Tibial nerve (tissue), 4 donors: ENCODE measurements at places on chromosomes 2 and 18. TPM values are rescaled to one million over a fixed set of nuclear protein-coding genes. Genes with fewer than 3 reads are reported as not detected.

- DNase-seq = no peak
Measured at GRCh38 chr2:100887713-100888495, 68.0 kb downstream of the NPAS2 start.

GRCh38 chr2:237669283-237669627 lies 41.9 kb downstream of the LRRFIP1 start:
- no peak for DNase-seq

GRCh38 chr18:10715791-10716190 lies 190.0 kb downstream of the NAPG start:
- DNase-seq = peak; percentile 11

The ARHGEF4 gene
- total RNA-seq = 24.5 TPM

DNA sequence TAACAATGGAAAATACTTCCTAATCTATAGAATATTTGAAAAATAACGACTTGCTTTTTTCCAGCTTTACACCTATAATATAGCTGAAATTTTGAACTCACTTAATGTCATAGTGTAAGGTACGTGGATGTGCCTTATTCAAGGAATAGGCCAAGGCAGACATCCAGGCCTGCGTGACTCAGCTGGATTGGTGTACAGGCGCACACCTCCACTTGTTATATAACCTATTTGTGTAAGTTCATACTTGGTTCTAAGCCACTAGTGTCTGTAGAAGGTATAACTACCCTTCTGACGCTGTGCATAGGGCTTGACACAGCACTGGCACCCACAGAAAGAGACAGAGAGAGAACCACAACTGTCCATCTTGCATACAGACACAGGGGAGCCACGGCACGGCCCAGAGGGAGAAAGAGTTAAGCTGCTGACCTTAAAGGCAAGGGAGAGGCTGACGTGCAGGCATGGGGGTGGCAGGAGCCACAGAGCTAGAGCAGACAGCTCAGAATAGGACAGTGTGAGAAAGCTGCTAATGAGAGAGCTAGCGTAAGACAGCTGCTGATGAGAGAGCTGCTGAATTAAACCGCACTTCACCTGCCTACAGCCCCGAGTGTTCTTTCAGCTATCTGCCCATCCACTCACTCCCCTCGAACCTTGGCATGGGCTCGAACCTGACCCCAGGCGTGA lies 16.1 kb downstream of the CCDC178 start:
- DNase-seq = no peak

The TEX44 gene
- total RNA-seq = not detected

The LIMS3 gene
- total RNA-seq = 8.4 TPM

The CABLES1 gene
- 17.3 TPM for total RNA-seq

DNA sequence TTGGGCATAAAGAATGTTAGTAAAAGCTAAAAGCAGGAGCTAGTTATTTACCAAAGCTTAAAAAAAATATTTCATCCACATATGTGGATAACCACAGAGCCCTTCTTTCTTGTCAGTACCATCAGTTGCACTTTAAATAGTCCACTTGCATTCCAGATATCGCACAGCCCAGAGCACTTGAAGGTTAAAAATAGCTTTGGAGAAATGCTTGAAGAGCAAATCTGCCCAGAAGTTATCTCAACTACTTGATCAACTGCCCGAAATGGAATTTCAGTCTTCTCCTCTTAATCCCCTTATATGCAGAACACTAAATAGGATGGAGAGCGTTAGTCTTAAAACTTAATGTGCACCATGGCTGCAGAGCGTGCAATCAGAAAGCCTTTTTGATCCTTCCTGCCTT lies 148.3 kb downstream of the PLEKHA3 start:
- no peak for DNase-seq

DNA sequence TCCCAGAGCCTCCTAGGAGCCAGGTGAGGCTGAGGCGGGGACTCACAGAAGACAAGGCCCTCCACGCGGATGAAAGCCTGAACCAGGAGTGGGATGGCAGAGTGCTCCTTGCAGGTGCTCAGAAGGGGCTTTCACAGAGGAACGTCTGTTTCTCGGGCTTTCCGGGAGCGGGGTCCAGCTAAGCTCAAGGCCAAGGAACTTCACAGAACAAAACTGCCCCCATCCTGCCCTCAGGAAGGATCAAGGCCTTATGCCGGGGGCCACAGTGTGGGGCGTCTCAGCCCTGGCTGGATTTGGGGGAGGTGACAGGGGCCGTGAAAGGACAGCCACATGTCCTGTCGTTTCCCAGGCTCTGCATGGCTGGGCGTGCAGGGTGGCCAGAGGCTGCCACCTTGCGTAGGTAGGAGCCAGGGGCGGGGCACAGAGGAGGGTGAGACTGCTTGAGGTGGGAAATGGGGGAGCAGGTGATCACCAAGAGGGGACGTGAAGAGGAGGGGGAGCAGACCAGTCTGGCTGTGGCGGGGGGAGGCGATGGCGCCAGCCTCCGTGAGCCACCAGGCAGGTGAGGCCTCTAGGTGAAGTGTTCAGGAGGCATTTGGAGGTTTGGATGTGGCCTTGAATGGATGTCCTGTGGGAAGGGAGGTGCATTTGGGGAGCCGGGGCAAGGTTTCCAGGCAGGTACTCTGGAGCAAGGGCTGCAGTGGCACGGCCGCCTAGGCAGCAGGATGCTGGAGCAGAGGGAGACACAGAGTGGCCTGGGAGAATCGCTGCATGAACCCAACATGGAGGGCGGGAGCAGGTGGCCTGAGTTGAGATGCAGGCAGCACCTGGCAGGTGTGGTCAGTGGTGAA lies 79.1 kb downstream of the TWIST2 start:
- no peak for DNase-seq

DNA sequence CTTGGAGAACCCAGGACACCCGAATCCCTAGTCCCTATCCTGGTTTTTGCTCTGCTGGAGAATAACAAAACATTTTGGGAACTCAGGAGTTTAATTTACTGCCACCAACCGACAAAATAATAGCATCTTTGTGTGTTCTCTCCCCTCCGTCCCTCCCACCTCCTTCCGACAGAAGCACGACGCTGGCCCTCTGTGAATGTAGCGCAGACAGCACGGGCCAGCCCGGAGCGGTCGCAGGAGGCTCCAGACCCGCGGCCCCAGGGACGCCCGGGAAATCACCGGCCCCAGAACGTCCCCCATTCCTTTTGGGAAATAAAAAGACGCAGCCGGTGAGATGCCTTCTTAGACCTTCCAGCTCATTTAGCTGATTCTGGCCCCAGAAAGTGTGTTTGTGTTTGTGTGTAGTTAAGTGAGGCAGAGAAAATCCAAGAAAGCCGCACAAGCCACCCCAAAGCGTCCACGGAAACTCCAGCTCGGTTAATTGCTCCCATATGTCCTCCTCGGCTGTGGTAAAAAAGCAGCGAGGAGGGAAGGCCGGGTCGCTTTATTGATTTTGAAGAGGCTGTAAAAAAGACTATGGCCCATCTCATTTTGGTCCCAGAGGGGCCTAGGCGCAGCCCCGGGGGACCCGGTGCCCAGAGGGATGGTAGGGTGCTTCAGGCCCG lies 577 bp upstream of the TANC1 start:
- peak; percentile 20 for DNase-seq

The SP3 gene
- total RNA-seq = 152 TPM

The HOXD3 gene
- 11.4 TPM for total RNA-seq

DNA sequence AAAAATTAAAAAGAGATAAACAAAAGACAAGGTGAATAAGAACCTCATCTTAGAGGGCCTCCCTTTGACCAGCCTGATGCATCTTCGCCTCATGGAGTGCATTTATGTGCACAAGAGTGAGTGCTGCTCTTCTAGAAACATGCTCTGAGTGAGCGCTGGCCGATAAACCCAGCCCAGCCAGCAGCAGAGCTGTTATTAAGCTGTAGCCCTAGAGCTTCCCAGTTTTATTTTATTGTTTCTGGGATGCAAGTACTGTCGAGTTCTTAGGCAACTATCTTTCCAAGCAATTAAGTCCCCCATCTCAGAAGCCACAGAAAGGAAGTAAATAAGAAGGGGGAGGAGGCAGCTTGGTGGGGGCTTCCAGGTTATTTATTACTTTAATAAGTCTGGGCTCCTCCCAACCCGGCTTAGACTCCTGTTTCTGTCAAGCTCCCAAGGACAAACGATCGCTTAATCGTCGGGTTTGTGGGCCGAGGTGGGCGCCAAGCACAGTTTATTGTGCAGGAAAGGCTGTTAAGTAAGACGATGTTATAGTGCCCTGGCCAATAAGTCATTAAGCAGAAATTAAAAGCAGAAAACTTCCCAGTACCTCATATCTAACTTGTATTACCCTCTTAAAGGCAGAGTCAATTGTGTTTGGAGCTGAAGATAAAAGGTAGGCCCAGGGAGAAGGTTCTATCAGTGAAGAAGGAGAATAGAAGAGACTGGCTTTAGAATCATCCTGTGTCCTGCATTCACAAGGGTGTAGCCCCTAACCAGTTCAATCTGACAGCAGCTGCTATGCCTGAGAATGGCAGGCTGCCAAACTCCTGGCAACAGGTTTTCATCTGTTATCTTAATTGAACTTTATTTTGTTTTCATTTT lies 176.3 kb downstream of the PIK3C3 start:
- no peak for DNase-seq

- DNase-seq = no peak
Measured at GRCh38 chr2:136001131-136001530, 15.7 kb upstream of the DARS1 start.

The MCEE gene
- 12.9 TPM for total RNA-seq

The NOSTRIN gene
- 22.8 TPM for total RNA-seq

DNA sequence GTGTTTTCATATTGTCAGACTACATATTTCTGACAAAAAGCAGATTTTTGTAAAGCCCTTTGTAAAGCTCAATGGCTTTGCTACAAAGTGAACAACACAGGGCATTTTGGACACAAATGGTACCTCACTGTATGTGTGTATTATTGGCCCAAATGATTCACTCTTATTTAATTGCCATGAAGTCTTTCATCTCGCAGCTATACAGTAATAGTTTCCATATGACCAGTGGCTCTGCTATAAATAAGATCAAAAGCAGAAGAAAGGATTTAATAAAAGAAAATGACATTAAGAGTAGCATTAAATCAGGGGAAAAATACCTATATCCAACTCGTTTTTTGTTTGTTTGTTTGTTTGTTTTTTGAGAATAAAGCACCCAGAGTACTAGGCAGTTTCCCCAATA lies 284.0 kb upstream of the CCDC68 start:
- DNase-seq = no peak

The CYP20A1 gene
- 28.5 TPM for total RNA-seq

DNA sequence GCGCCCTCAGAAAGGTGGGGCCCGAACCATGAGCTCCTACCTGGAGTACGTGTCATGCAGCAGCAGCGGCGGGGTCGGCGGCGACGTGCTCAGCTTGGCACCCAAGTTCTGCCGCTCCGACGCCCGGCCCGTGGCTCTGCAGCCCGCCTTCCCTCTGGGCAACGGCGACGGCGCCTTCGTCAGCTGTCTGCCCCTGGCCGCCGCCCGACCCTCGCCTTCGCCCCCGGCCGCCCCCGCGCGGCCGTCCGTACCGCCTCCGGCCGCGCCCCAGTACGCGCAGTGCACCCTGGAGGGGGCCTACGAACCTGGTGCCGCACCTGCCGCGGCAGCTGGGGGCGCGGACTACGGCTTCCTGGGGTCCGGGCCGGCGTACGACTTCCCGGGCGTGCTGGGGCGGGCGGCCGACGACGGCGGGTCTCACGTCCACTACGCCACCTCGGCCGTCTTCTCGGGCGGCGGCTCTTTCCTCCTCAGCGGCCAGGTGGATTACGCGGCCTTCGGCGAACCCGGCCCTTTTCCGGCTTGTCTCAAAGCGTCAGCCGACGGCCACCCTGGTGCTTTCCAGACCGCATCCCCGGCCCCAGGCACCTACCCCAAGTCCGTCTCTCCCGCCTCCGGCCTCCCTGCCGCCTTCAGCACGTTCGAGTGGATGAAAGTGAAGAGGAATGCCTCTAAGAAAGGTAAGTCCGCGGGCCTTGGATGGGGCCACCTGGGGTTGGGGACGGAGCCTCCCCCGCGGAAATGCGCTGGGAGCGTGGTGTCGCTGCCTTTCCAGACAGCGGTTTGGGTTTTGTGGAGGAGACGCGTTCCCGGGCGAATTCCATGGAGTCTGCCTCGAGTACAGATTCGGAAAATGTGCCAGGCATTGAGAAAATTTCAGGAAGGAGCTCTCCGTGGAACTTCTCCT lies 559 bp downstream of the HOXD1 start:
- DNase-seq = no peak

The HRH4 gene
- total RNA-seq = not detected

- no peak for DNase-seq
Measured at GRCh38 chr2:38174131-38174530, 98.2 kb upstream of the CYP1B1 start.

- no peak for DNase-seq
Measured at GRCh38 chr18:8951491-8951890, 151.0 kb upstream of the NDUFV2 start.

GRCh38 chr2:226794751-226795171 lies 4.9 kb downstream of the IRS1 start:
- DNase-seq = no peak

- no peak for DNase-seq
Measured at GRCh38 chr2:27920148-27920885, 29.8 kb downstream of the BABAM2 start.

GRCh38 chr2:45570671-45571334 lies 40.3 kb downstream of the SRBD1 start:
- DNase-seq = no peak

The STPG4 gene
- total RNA-seq = 2.6 TPM

DNA sequence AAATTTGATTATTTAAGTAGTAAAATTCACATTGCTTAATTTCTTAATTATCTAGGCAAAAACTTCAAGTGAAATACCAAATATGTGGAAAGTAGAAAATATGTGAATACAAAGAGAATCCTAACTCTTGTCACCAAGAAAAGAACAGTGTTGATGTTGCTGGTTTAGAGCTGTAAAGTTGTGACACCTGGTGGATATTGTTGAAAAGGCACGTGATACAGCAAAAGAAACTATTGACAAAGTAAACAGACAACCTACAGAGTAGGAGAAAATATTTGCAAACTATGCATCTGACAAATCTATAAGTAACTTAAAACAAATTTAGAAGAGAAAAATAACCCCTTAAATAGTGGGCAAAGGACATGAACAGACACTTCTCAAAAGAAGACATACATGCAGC lies 25.6 kb upstream of the ZC3H15 start:
- DNase-seq = no peak

DNA sequence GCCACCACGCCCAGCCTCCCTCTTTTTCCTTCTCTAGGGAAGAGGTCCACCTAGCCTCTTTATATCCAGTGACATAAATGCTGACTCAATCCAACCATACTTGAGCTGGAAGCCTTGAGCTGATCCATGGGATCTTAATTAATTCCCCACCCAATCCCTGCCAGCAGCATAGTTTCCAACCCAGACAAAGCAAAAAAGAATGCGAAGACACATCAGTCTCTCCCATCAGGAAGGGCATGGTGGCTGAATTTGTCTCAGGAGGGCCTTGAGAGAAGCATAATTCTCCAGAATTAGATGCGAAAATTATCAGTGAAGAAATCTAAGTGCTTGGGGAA lies 22.5 kb downstream of the CASP10 start:
- DNase-seq = no peak

GRCh38 chr2:238119756-238120462 lies 18.6 kb upstream of the KLHL30 start:
- DNase-seq = no peak

- no peak for DNase-seq
Measured at GRCh38 chr18:955384-956066, 50.9 kb downstream of the ADCYAP1 start.

The GPBAR1 gene
- 37.8 TPM for total RNA-seq

- DNase-seq = no peak
Measured at GRCh38 chr2:235636546-235636945, 142.7 kb downstream of the AGAP1 start.

The SERPINB13 gene
- total RNA-seq = not detected

- DNase-seq = no peak
Measured at GRCh38 chr18:2536493-2536892, 34.8 kb downstream of the METTL4 start.
